ENCODE measurements at places on chromosomes 5 and 9.

- no peak for DNase-seq
Observed at GRCh38 chr9:72338631-72339030, 26.4 kb downstream of the ZFAND5 start.

DNA sequence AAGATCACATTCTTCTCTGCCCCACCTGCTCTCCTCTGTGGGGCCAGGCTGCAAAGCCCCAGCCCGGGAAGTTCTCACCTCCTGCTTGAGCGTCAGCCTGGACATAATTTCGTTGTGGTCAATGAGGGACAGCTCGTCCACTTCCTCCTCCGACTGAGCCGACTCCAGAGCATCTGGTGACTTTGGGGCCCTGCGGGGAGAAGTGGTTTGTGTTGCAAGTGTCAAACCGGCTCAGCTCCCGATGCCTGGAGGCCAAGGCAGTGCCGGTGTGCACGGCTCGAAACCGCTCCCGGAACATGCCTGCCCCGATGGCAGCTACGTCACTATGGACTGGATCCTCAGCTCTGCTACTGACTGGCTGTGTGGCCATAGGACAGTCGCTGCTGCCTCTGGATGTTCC lies 52.8 kb downstream of the PRRT1B start:
- DNase-seq: no peak

- DNase-seq: no peak
Observed at GRCh38 chr5:126965061-126965475, 65.3 kb downstream of the MARCHF3 start.

DNA sequence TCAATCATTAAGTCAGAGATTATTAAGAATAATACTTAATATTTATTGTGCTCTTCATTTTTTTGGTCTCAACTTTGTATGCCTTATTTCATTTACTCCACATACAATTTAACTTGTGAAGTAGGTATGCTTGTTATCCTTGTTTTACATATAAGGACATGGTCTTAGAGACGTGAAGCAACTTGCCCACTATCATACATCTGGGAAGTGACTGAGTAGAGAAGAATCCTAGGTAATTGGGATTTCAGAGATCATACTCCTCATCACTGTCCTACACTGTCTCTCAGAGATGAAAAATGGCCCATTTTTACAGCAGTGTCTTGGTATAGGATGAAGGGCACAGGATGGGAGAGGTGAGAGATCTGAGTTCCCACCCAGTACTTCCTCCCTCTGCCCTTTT lies 23.3 kb downstream of the DMRT2 start:
- no peak for DNase-seq

DNA sequence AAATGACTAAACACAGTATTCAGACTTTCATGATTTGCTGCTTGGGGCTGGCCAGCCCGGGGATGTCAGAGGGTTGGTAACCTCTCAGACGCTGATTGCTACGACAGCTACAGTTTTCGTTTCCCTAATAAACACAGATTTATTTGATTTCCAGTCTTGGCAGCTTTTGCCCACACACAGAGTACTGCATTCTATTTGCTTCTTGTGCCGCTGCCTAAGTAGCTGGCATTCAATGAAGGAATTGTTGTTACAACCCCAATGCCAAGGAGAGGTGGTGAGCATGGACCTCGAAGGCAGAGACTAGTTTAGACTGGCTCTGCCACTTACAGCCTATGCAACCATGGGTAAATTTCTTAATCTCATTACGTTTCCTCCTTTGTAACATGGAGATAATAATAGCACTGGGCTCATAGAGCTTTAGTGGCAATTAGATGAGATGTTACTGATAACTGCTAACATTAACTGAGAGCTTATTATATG lies 247.1 kb upstream of the PANK3 start:
- DNase-seq: no peak

- no peak for DNase-seq
Observed at GRCh38 chr5:180170106-180170809, 38.8 kb downstream of the RASGEF1C start.

DNA sequence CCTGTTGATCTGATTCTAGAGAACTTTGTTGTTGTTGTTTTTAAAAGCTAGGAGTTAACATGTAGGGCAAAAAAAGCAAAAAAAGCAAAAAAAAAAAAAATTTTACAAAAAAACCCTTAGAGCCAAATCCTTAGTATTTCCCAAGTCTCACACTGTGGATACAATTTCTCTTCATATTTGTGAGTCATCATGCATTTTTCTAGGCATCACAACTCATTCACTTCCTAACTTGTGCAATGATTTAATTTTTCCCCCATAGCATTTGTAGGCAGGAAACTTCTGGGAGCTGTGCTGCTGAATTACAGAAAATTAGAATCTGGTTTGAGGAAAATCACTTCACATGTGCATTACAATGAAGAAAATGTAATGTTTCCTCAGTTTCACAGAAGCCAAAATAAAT lies 91.9 kb downstream of the MARCHF3 start:
- DNase-seq: no peak

- DNase-seq: no peak
Observed at GRCh38 chr5:130099008-130099407, 194.7 kb downstream of the CHSY3 start.
